Right cardiac atrium (tissue), 5 donors: ENCODE measurements at places on chromosomes 6 and 20. TPM values are rescaled to one million over a fixed set of nuclear protein-coding genes. Genes with fewer than 3 reads are reported as not detected.

The CBLN4 gene
- total RNA-seq = not detected

The PHIP gene
- total RNA-seq = 19.3 TPM

The RANBP9 gene
- 35.4 TPM for total RNA-seq

The OVOL2 gene
- total RNA-seq = not detected

The CCDC170 gene
- 1.4 TPM for total RNA-seq

GRCh38 chr6:151286214-151286613 lies 46.4 kb downstream of the AKAP12 start:
- DNase-seq = no peak

- no peak for DNase-seq
Measured at GRCh38 chr6:169236988-169237387, 16.7 kb downstream of the THBS2 start.

GRCh38 chr20:32506721-32507120 lies 78.4 kb downstream of the NOL4L start:
- DNase-seq = no peak

GRCh38 chr6:122431780-122432179 lies 32.3 kb downstream of the HSF2 start:
- no peak for DNase-seq

DNA sequence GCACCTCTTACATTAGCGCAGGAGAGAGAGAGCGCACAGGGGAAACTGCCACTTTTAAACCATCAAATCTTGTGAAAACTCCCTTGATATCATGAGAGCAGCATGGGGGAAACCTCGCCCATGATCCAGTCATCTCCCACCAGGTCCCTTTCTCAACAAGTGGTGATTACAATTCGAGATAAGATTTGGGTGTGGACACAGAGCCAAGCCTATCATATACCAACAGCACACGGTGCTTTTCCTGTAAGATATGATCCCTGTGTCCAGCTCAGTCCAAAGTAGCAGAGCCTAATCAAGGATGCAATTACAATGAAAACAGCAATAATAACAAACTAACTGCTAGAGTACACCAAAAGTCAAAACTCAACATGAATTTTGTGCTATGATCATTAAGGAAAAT lies 148.7 kb upstream of the TCF21 start:
- no peak for DNase-seq

DNA sequence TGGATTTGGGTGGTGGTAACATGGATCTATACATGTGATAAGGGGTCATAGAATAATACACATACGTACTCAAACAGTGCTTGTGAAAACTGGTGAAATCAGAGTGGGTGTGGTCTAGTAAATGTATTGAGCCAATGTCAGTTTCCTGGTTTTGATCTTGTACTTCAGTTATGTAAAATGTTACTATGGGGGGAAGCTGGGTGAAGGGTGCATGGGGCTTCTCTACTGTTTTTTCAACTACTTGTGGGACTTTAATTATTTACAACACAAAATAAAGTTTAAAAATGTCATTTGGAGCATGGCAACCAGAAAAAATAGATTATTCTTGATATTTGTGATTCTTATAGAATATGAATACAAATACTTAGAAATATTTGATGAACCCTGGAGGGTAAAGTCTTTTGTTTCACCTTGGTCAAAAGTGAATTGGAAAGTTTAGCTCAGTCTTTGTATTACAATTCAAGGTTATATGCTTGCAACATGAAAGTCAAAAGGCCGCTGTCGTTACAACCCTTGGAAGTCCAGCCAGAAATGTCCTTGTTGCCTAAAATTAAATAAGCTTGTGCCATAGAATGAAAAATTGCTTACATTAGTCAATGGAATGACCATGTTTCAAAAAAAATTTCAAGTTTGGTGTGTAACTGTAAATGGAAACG lies 74.1 kb downstream of the TXNDC5 start:
- DNase-seq = no peak

GRCh38 chr20:57390604-57391438 lies at the start of gene RBM38:
RBM38 (plus strand) TSS chr20:57391396; CDS start chr20:57391582, 186 bp downstream.
- peak; percentile 88 for DNase-seq

DNA sequence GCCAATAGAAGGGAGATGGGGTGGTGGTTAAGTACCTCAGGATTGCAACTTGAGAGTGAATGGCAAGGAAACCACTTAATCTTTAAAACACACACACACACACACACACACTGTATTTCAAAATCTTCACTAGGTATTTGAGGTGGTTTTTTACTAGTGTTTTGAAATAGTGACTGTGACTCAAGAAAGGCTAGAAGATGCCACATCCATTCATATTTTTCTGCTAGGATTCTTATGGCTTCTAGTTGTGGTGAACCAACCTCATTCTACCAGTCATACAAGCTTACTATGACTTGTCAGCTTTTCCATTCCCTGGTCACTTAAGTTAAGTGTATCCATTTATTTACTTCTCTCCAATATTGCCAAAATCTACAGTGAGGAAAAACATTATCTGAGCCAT lies 519.4 kb upstream of the JAG1 start:
- no peak for DNase-seq

GRCh38 chr20:62985444-62985778 lies 21.4 kb downstream of the BHLHE23 start:
- DNase-seq = no peak

GRCh38 chr6:9564021-9564420 lies 850.9 kb downstream of the TFAP2A start:
- DNase-seq = no peak
